ENCODE measurements at places on chromosomes 3 and 15.

- DNase-seq = no peak
Observed at GRCh38 chr15:53721334-53722087, 38.0 kb downstream of the WDR72 start.

GRCh38 chr3:134652409-134652831 is 1.6 kb upstream of the KY start:
- no peak for DNase-seq

GRCh38 chr3:172101107-172101506 is 61.7 kb downstream of the FNDC3B start:
- no peak for DNase-seq

DNA sequence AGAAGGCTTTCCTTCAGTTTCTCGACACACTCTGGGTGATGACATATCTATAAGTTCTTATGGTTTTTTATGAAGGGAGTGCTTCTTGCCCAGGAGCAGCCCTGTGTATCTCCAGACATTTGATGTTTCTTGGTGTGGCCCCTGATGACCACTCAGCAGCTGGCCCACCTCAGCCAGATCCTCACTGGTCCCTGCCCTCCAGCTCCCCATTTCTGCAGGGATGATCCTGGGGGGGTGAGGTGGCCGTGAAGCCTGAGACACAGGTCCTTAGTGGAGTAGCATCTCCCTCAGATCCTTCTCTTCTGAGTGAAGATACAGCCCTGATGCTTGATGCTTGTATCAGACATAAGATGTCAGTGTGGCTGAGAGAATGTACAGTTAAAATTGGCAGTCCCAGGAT is 127.7 kb downstream of the LRRC3B start:
- no peak for DNase-seq

DNA sequence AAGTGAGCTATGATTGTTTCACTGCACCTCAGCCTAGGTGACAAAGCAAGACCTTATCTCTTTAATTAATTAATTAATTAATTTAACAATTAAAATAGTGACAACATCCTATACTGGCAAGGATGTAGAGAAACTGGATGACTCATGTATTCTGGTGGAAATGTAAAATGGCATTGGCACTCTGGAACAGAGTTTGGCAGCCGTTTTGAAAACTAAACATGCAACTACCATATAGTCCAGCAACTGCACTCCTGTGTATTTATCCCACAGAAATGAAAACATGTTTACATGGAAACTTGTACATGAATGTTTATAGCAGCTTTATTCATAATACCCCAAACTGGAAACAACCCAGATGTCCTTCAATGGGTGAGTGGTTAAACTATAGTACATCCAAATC is 56.6 kb downstream of the ANP32A start:
- no peak for DNase-seq

- DNase-seq = no peak
Observed at GRCh38 chr3:43659250-43659880, 31.4 kb upstream of the ABHD5 start.

- DNase-seq = no peak
Observed at GRCh38 chr3:41742121-41742520, 219.8 kb downstream of the ULK4 start.

DNA sequence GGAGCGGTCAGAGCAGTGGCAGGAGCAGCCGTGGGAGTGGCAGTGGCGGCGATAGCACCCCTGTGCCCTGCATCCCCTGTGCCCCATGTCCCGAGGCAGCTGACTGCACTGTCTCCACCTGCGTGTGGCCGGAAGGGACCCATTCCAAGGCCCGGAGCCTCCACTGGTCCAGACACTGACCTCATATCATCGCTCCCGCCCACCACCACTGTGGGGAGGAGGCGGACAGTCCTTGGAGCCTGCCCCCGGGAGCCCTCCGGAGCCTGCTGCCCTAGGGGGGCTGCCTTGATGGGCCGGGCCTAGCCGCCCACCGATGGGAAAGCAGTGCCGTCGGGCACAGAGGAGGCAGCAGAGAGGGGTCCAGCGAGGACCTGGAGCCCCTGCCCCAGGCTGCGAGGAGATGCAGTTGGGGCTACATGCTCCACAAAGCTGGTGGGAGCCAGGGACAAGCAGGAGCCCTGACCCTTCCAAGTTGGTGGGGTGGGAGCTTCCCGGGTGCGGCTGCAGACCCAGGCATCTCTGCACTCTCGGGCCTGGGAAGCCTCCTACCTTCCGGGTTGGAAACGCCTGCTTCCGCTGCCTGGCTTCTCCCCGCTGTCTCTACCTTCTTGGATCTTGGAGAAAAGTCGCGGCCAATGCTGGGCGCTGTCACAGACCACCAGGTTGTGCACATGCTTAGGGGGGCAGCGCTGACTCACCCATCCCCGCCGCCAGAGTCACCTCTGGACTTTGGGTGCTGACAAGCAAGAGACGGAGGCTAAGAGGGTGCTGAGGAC is 283.2 kb upstream of the ROBO1 start:
- DNase-seq = no peak

- no peak for DNase-seq
Observed at GRCh38 chr3:154720921-154721320, 290.9 kb upstream of the GPR149 start.

DNA sequence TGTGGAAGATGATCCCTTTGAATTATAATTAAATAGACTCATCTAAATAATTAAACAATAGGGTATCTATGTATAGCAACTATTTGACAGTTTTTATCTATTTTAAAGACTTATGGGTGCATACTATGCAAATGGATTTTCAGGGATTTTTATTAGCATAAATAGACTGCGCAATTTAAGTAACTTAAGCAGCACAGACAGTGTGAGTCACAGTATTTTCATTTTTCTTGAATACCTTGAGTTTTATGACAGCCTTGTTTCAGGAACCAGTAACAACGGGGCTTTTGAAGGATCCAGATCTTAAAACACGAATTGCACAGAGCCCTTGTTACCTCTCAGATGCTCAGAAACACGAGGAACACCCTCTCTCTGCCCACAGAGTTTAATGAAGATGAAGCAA is 175.5 kb upstream of the CD96 start:
- DNase-seq = no peak

- no peak for DNase-seq
Observed at GRCh38 chr3:98784666-98785600, 21.8 kb downstream of the ST3GAL6 start.

- DNase-seq = no peak
Observed at GRCh38 chr15:60414016-60414682, 16.4 kb upstream of the ANXA2 start.

- DNase-seq = no peak
Observed at GRCh38 chr3:56411166-56411565, 57.1 kb downstream of the ERC2 start.

DNA sequence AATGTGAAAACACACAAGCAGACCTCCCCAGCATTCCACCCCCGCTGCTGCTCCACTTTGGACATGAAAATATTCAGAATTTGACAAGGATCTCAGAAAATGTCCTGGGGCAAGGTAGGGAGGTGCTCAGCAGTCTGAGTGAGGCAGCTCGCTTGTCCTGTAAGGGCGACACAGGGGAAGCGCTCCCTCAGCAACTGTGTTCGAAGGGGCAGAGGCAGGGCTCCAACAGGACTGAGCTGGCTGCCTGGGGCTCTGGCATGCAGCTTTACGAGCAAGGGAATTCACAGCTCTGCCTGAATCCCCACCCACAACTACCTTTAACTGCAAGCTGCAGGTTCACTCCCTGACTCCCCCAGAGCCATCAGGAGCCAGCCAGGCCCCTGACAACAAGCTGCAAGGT is 287.0 kb upstream of the LYSMD4 start:
- DNase-seq = no peak

- DNase-seq = no peak
Observed at GRCh38 chr15:84761607-84762131, 13.3 kb downstream of the ZNF592 start.

GRCh38 chr15:73331991-73332925 is 36.5 kb downstream of the HCN4 start:
- no peak for DNase-seq
